ENCODE measurements at places on chromosomes 16 and 17.

DNA sequence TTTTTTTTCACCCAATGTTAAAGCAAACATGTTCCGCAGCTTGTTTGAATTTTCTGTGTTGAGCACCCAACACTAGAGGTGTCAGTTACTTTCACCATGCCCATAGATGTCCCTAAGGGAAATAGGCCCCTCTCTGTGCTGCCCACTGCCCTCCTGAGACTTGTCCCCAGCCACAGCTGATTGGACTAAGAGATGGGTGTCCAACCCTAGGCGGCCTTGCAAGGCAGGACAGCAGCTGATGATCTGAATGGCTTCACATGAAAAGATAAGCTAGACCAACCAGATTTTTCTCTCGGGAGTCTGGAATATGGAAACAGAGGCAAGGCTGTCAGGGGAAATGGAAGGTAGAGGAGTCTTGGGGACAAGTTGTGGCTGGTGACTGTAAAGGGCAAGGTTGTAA, 6.1 kb upstream of the CALB2 start:
- no peak for DNase-seq

DNA sequence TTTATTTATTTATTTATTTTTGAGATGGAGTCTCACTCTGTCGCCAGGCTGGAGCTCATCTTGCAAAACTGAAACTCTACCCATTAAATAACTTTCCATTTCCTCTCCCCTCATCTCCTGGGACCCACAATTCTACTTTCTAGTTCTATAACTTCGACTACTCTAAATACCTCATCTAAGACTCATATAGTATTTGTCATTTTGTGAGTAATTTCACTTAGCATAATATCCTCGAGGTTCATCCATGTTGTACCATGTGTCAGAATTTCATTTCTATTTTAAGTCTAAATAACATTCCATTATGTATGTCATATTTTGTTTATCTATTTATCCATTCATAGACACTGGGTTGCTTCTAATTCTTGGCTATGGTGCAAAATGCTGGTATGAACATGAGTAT, 5.1 kb upstream of the NT5M start:
- DNase-seq: no peak

DNA sequence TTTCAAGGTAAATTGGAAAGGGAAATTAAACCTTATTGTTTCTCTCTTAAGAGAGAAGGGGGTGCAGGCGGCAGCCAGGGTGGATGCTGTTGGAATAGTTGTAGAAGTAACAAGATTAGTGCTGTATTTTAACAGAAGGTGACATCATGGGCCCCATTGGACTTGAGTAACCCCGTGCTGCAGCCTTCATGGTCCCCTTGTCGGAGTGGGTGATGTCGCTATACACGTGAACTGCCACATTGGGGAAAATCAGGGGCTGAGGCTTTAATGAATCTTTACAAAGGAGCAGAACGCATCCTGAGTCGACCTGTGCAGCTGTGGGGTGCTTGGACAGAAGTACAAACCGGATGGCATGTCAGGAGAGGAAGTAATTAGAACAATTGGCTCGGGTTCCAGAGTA, 3.2 kb downstream of the SNX11 start:
- DNase-seq: no peak

- no peak for DNase-seq
These were observed 60.4 kb upstream of the GNG13 start for GRCh38 chr16:860891-861290.

DNA sequence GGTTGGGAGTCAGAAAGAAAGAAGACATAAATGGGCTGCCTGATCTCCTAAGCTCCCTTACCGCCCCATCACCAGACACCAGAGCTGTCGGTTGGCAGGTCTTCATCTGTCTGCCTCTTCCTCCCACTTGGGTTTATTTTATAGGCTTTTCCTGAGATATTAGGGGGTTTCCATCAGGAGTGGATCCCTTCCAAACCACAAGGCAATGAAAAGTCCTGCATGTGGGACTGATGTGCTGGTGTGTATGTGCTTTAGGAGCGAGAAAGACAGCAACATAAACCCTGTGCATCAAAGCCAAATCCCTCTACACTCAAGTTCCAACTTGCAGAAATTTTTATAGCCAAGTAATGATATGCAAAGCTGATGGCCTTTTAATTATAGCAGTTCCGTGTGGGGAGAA, 389.5 kb downstream of the SLC39A11 start:
- DNase-seq: no peak

GRCh38 chr17:61406971-61407911, 7.6 kb downstream of the TBX2 start:
- peak; percentile 4 for DNase-seq

GRCh38 chr16:48176635-48177408, 21.0 kb upstream of the ABCC12 start:
- no peak for DNase-seq

DNA sequence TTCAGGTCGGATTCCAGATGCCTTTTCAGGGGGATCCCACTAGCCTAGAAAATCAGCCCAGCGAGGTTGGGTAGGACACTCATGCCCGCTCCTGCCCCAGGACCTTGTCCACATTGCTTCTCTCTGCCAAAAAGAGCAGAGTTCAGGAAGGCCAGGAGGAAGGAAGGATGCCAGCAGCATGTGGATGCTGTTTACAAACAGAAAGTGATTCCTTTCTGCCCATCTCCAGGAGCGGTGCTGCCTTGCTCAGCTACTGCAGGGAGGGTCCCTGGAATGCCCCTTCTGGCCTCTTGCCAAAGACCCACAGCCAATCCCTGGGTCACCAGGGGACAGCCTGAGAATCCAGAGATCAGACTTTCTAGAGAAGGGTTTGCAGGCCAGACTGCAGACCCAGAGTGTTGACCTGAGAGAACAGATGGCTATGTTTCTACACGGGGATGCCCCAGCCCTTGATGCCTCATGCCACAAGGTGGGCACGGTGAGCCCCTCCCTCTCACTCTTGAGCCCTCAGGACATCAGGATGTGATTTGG, 32.3 kb upstream of the EMP2 start:
- DNase-seq: peak; percentile 51

DNA sequence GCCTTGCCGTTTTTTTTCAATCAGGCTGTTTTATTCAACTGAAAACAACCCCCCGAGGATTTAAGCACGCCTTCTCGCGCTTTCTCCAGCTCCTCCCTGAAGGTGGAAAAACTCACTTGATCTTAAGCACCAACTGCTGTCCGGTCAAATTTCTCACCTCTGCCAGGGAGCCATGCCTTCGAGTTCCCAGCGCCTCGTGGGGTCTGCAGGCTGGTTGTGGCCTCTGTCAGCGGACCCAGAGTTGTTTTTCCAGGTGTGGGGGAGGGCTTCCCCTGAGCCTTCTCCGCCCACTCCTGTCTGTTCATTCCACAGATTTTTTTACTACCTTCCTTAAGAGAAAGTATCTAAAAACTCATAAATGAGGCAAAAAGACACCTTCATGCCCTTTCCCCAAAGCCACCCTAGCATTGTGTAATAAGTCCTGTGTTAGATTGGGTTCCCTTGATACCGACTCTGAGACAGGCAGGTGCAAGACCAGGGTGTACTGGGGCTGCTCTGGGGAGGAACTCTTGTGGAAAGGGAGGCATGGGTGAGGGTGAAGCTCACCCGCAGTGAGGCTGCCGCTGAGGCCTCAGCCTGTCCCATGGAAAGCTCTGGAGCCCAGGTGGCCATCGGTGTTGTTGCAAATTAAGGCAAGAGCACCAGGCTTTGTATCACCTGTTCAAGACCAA, 101.6 kb downstream of the AXIN2 start:
- no peak for DNase-seq

- DNase-seq: no peak
These were observed 423.9 kb upstream of the MAF start for GRCh38 chr16:80024443-80024842.

- DNase-seq: no peak
These were observed 4.8 kb upstream of the GFOD2 start for GRCh38 chr16:67723911-67724305.

DNA sequence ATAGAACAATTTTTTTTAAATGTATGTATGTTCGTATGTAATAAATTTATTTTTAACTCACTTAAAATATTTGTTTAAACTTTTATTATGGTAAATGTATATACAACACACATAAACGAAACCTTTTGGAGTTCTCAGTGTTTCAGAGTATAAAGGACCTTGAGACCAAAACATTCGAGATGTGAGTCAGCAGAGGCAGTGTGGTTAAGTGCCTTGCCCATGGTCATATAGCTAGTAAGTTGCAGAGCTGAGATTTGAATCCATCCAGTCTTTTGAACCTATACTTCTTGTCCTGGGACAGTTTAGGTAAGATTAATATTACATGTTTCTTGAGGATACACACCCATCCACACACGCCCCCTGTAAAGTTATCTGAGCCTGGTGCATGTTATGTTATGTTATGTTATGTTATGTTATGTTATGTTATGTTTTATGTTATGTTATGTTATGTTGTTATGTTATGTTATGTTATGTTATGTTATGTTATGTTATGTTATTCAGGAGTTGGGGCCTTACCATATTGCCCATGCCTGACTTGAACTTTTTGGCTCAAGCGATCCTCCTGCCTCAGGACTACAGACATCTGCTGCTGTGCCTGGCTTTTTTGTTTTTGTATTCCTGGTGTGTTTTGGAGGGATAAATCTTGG, 41.8 kb downstream of the TNRC6A start:
- DNase-seq: no peak

DNA sequence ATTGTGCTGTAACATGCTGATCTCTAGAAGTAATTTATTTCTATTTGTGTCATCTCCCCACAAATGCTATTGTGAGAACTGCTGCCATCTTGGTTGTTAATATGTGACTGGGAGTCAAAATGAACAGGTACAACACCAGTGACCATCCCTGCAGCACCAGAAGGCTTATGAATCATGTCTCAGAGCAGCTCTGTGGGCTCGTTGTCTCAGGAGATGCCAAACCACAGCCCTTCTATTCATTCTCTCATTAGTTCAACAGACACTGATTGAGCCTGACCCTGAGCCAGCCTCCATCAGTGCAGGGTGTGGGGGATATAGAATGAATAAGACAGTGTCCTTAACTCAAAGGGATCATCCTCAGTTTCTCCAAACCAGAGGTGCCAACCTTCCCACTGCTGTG, 92.5 kb downstream of the UTP18 start:
- DNase-seq: no peak

DNA sequence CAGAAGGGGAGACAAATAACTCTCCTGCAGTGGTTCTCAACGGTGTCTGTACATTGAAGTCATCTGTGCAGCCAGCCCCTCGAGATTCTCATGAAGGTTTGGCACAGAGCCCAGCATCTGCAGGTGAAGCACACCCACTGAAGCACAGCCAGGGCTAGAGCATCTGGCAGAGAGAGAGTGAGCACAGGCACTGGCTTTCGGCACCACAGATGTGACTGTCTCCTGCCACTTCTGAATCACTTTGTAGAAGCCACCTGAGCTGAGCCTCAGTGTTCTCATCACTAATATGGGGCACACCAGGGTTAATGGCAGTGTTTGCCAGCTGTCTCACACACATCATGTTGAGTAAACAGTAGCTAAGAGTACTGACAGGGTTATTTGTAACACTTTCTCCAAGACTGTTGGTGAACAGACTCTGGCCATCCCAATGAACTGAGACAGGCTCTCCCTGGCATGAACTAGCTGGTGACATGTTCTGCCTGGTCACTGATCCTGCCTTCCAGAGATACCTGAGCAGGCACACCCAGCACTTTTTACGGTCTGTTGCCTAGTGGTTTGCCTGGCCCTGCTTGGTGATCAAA, 10.9 kb downstream of the HSPB9 start:
- DNase-seq: no peak

- peak; percentile 73 for DNase-seq
These were observed 7.6 kb downstream of the NOB1 start for GRCh38 chr16:69747115-69747514.

DNA sequence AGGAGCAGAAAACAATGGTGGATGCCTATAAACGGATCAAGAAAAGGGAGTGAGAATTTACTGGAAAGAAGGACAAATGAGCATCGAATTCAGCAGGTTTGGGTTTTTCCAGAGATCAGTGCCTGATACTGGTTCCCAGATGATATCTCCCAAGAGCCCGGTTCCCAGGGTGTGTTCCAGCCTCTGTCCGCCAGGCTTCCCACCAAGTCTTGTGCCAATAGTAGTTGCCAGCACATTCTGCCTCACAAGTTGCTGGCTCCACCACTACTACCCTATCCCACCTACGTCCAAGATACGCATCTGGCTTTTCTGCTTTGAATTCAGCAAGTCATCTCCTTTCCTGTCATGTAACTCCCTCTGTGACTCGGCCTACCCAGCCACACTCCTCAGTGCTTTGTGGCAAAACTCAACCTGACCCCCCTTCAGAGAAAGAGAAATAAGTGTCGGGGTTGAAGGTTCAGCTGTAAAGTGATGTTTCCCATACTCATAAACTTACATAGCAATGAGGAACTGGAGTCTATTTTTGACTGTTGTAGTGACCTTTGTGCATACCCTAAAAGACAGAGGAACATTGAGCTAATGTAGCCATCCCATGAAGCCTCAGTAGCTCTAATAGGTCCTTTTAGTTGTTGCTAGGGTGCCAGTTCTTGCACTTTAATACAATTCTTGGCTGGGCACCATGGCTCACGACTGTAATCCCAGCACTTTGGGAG, 277.0 kb downstream of the IRX3 start:
- no peak for DNase-seq

Data from WERI-Rb-1 (cell line).